ENCODE measurements at places on chromosomes 3 and 15. TPM values are rescaled to one million over a fixed set of nuclear protein-coding genes. Genes with fewer than 3 reads are reported as not detected.
A peak's percentile ranks its signal among the peaks of the same experiment; 100 is the strongest.

DNA sequence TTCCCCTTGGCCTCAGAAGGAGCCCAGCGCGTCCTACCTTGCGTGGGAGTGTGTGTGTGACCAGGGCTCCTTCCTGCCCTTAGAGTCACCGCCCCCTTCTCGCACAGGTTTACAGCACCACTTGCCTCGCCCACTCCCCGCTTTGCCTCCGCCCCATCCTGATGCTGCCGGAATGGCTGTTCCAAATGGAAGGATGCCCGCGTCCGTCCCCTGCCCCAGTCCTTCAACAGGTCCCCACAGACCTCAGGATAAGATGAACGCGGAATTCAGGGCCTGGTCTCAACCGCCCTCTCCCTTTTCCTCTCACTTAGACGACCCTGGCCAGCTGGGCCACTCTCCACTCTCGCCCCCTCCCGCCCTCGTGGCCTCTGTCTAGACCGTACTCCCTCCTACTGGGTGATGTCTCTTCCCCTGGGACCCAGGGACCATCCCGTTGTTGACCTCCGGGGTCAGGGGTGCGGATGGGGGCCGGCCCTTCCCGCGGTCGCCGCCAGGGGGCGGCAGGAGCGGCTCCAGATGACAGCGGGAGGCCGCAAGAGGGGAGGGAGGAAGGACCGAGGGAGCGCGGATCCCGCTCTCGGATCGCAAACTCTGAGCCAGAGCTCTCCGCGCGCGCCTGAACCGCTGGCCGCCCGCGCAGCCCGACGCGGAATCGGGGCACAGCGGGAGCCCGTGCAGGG lies at the start of gene THSD4:
THSD4 (plus strand) TSS at position 585 of the 680 bp plus-strand sequence.
- DNase-seq = peak; percentile 80

Gene CDHR4
- total RNA-seq = 0.12 TPM

DNA sequence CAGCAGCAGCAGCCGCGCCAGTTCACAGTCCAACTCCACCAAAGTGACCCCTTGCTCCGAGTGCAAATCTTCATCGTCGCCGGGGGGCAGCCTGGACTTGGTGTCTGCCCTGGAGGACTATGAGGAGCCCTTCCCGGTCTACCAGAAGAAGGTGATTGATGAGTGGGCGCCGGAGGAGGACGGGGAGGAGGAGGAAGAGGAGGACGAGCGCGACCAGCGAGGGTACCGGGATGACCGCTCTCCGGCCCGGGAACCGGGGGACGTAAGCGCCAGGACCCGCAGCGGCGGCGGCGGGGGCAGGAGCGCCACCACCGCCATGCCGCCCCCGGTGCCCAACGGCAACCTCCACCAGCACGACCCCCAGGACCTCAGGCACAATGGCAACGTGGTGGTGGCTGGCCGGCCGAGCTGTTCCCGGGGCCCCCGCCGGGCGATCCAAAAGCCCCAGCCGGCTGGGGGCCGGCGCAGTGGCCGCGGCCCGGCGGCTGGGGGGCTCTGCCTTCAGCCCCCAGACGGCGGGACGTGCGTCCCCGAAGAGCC lies 224.1 kb upstream of the IL12A start:
- no peak for DNase-seq

- DNase-seq = no peak
These were observed 159.2 kb upstream of the SLC24A5 start for GRCh38 chr15:47961401-47962090.

All from neural crest cell (in vitro differentiated cells).